Thymus (tissue), 14 donors: ENCODE measurements at places on chromosomes 3 and 15. TPM values are rescaled to one million over a fixed set of nuclear protein-coding genes. Genes with fewer than 3 reads are reported as not detected.
A peak's percentile ranks its signal among the peaks of the same experiment; 100 is the strongest.

DNA sequence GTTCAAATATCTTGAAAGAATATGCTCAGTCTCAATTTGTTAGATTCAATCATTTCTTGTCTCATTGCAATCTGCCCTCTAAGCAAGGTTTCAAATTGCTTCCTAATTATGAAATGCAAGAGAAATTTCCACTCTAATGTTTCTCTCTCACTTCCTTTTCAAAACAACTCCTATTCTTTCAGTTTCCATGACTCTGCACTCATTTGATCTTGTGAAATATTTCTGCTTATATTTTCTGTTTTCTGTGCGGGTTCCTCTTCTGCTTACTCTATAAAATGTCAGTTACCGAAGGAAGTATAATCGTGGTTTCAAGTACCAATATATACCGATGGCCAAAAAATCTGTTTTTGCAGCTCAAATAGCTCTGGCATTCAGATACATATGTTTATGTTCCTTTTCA lies 521.9 kb upstream of the NAALADL2 start:
- no peaks in the 10 kb centered on the region for H3K4me1 ChIP-seq
- H3K27me3 ChIP-seq: no peaks in the 10 kb centered on the region
- no peaks in the 10 kb centered on the region for H3K36me3 ChIP-seq
- no peak for DNase-seq
- no peak overlapping the region for H3K27ac ChIP-seq
- no peak overlapping the region for H3K4me3 ChIP-seq

GRCh38 chr3:116445990-116446389 lies 703 bp upstream of the LSAMP start:
- H3K4me1 ChIP-seq: no peaks in the 10 kb centered on the region
- no peak overlapping the region for H3K27ac ChIP-seq
- H3K27me3 ChIP-seq: peaks cover 10% of the 10 kb centered on the region

Gene PLCH1
- 29.3 TPM for total RNA-seq

Gene WDR49
- total RNA-seq: 0.90 TPM

DNA sequence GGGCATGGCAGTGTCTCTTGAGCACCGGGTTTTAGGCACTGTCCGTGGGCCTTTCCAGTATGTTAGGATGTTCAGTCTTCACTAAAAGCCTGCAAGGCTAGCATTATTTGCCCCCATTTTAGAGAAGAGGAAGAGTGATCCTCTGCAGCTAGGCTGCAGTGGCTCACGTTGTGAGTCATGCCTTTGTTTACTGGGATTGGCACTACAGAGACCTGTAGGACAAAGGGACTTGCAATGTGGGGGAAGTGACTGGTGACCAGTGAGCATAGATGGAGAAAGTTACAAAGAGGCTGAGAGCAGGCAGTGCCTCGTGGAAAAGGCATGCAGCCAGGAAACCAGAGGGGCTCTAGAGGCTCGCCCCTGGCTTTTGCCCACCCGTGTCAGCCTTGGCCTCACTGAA lies 26.8 kb upstream of the CPNE9 start:
- DNase-seq: no peak
- H3K4me1 ChIP-seq: no peaks in the 10 kb centered on the region
- peaks cover 91% of the 10 kb centered on the region for H3K36me3 ChIP-seq
- no peak overlapping the region for H3K4me3 ChIP-seq
- H3K27ac ChIP-seq: no peak overlapping the region

- no peaks in the 10 kb centered on the region for H3K4me1 ChIP-seq
- no peaks in the 10 kb centered on the region for H3K36me3 ChIP-seq
- no peak for DNase-seq
These were observed 41.1 kb upstream of the TMCO5A start for GRCh38 chr15:37893309-37893708.

Gene GOLGA8J
- total RNA-seq: 0.05 TPM

GRCh38 chr3:32106929-32107362 lies 526 bp downstream of the GPD1L start:
- no peak for DNase-seq
- H3K27me3 ChIP-seq: peaks cover 54% of the 10 kb centered on the region
- peaks cover 13% of the 10 kb centered on the region for H3K4me1 ChIP-seq
- no peak overlapping the region for H3K27ac ChIP-seq
- peak overlapping the region; percentile 39 for H3K4me3 ChIP-seq

Gene MOBP
- 0.05 TPM for total RNA-seq

Gene CYP19A1
- total RNA-seq: 0.42 TPM

Gene CKMT1A
- 0.14 TPM for total RNA-seq

- no peak overlapping the region for H3K4me3 ChIP-seq
- no peak for DNase-seq
- H3K27me3 ChIP-seq: no peaks in the 10 kb centered on the region
- no peaks in the 10 kb centered on the region for H3K36me3 ChIP-seq
- no peaks in the 10 kb centered on the region for H3K4me1 ChIP-seq
These were observed 1033.7 kb downstream of the ROBO1 start for GRCh38 chr3:78734048-78734637.

DNA sequence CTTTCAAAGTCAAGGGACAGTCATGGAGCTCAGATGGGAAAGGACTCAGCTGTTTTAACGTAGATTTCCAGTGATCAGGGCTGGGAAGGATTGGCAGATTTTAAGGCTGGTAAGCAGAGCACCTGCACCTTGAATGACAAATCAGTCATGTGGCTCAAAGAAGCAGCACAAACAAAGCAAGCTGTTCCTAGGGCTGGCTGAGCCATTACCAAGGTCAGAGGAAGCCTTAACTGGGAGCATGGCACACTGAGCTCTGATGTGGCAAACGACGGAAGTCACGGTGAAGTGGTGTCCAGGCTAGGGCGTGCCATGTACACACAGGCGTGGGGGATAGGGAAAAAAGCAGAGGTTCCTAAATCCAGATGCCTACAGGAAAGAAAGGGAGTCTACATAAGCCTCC lies 84.6 kb upstream of the PFN2 start:
- no peak overlapping the region for H3K4me3 ChIP-seq
- H3K27ac ChIP-seq: no peak overlapping the region
- no peaks in the 10 kb centered on the region for H3K4me1 ChIP-seq
- DNase-seq: no peak

Gene LMAN1L
- total RNA-seq: not detected

- H3K4me1 ChIP-seq: no peaks in the 10 kb centered on the region
- no peaks in the 10 kb centered on the region for H3K27me3 ChIP-seq
- H3K36me3 ChIP-seq: no peaks in the 10 kb centered on the region
- no peak overlapping the region for H3K27ac ChIP-seq
These were observed 123.9 kb upstream of the AGBL1 start for GRCh38 chr15:85955501-85956391.

DNA sequence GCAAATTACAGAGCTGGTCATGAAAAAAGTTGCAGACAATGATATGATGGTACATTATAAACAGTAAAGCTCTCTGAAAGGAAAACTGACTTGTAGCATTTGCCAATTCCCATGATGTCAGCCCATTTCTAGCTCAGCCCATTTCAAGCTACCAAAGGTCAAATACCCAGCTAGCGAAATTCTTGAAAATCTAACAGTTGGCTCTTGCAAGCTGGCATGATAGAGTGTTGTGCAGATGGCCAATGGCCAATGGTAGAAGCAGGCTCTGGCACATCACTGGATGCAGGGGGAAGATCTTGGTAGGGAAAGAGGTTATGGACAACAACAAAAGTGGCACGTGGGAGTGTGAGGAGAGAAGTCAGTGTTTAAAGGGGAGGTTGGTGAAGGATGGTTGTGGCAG lies 36.7 kb downstream of the RASGRF1 start:
- H3K4me1 ChIP-seq: no peaks in the 10 kb centered on the region
- H3K27ac ChIP-seq: no peak overlapping the region
- peaks cover 2% of the 10 kb centered on the region for H3K27me3 ChIP-seq
- no peak for DNase-seq

- no peaks in the 10 kb centered on the region for H3K4me1 ChIP-seq
- H3K36me3 ChIP-seq: no peaks in the 10 kb centered on the region
- DNase-seq: no peak
- peaks cover 12% of the 10 kb centered on the region for H3K27me3 ChIP-seq
These were observed 9.3 kb downstream of the DUOX1 start for GRCh38 chr15:45138814-45139765.

DNA sequence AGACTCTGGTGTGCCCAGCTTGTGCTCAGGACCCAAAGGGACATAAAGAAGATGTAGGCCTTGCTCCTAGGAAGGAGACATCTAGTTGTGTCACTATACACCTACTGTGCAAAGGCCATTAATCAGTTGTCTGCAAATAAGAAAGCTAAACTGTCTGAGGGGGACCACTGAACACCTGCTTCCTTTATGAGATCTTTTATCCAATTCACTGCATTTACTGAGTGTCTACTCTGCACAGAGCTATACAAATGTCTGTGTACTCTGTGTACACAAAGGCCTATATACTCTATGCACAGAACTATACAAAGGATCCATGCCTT lies 124.8 kb downstream of the CTNNB1 start:
- no peaks in the 10 kb centered on the region for H3K36me3 ChIP-seq
- H3K4me3 ChIP-seq: no peak overlapping the region
- no peak overlapping the region for H3K27ac ChIP-seq
- no peaks in the 10 kb centered on the region for H3K27me3 ChIP-seq
- DNase-seq: no peak

DNA sequence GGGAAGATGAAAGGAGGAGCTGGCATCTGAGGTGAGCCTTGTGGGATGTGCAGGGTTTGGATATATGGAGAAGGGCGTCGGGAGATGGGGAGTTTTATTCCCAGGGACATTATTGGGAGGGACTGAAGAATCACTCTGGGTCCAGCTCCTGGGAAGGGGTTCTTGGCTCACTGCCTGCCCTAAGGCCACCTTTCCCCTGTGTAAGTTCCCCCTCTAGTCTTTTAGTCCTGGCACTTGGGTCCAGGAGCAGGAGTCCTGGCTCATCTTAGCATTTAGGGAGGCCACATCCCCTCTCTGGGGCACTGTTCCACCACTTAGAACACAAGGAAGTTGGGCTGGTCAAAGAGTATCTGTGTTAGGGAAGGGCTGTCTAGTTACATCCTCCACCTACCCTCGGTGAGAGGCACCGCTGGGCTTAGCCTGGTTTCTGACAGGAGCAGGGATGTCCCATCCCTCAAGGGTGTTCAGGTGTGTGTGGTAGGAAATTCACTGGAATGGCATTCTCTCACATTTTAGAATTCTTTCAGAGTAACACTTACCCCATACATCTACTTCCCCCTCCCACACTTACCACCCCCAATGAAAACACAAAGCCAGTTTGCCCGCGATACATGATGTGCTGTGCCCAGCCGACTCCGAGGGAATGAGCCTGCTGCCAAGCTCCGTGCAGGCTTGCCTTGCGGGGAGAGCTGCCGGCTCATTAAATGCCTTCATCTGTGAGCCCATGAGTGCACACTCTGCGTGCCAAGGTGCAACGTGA lies 86.7 kb downstream of the FAM43A start:
- no peak overlapping the region for H3K27ac ChIP-seq
- H3K27me3 ChIP-seq: no peaks in the 10 kb centered on the region
- H3K36me3 ChIP-seq: no peaks in the 10 kb centered on the region
- DNase-seq: no peak

Gene SLC12A8
- 0.94 TPM for total RNA-seq

Gene MB21D2
- total RNA-seq: 1.5 TPM

Gene CAND2
- total RNA-seq: 0.42 TPM

DNA sequence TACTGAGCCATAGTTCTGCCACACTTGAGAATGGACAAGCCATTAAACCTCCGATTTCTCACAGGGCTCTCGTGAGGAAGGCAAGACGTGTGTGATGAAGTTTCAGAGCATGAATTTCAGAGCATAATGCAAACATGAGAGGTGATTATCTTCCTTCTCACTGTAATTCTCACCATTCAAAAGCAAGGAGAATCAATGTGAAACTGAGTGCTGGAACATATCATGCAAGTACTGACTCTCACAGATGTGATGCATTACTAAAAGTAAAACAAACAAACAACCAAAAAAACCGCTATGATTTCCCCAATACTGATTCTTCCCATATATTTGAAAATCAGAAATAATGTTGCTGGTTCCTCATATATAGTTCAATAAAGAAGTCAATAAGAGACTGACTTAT lies 23.7 kb downstream of the P3H2 start:
- H3K27ac ChIP-seq: no peak overlapping the region
- H3K27me3 ChIP-seq: no peaks in the 10 kb centered on the region
- no peak for DNase-seq
- H3K4me1 ChIP-seq: peaks cover 2% of the 10 kb centered on the region
- no peaks in the 10 kb centered on the region for H3K36me3 ChIP-seq

Gene RRP9
- 18.6 TPM for total RNA-seq

DNA sequence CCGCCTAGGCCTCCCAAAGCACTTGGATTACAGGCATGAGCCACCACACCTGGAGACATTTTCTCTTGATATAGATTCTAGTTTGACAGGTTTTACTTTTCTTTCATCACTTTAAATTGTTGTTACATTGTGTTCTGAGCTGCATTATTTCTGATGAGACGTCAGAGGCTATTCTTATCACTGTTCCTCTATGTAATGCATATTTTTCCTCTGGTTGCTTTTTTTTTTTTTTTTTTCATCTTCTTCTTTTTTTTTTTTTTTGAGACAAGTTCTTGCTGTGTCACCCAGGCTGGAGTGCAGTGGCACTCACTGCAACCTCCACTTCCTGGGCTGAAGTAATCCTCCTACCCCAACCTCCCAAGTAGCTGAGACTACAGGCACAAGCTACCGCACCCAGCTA lies 41.2 kb downstream of the TRA2B start:
- H3K4me3 ChIP-seq: no peak overlapping the region
- no peak overlapping the region for H3K27ac ChIP-seq
- H3K4me1 ChIP-seq: no peaks in the 10 kb centered on the region
- no peaks in the 10 kb centered on the region for H3K36me3 ChIP-seq
- DNase-seq: no peak
- H3K27me3 ChIP-seq: no peaks in the 10 kb centered on the region

DNA sequence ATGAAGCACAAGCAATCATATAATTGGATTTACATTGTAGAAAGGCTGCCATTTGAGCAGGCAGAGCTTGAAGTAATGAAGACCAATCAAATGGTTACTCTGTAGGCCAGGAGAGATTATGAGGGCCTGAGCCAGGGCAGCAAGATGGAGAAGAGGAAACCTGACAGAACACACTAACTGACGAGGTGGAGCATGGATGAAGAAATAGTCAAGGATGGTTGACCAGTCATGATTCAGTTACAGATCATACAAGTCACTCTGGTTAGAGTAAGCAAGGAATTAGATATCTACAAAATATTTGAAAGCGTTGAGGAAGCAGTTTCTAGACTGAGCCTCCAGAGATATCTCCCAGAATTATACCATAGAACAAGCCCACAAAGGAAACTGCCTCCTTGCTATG lies 101.8 kb upstream of the THSD4 start:
- no peak overlapping the region for H3K27ac ChIP-seq
- no peaks in the 10 kb centered on the region for H3K4me1 ChIP-seq
- no peak for DNase-seq
- H3K36me3 ChIP-seq: no peaks in the 10 kb centered on the region
- H3K4me3 ChIP-seq: no peak overlapping the region
- no peaks in the 10 kb centered on the region for H3K27me3 ChIP-seq

GRCh38 chr3:27509376-27509775 lies 25.2 kb upstream of the SLC4A7 start:
- no peak for DNase-seq
- no peaks in the 10 kb centered on the region for H3K4me1 ChIP-seq
- no peak overlapping the region for H3K27ac ChIP-seq
- no peak overlapping the region for H3K4me3 ChIP-seq
